Smooth muscle cell of trachea (primary cell): ENCODE measurements at places on chromosomes 11 and 22. TPM values are rescaled to one million over a fixed set of nuclear protein-coding genes. Genes with fewer than 3 reads are reported as not detected.

Gene AASDHPPT
- 45.7 and 48.3 TPM in 2 replicates for total RNA-seq

Gene HPX
- total RNA-seq = 0.44 and 1.7 TPM in 2 replicates

Gene ADAMTS15
- 35.8 and 46.6 TPM in 2 replicates for total RNA-seq

Gene OR5M11
- not detected in 2 replicates for total RNA-seq

Gene MAJIN
- total RNA-seq = not detected in 2 replicates

Gene TMEM45B
- not detected in 2 replicates for total RNA-seq

Gene UCP3
- total RNA-seq = 0.33 and 1.5 TPM in 2 replicates

Gene SLC37A2
- 1.5 and 2.0 TPM in 2 replicates for total RNA-seq
